ENCODE measurements at places on chromosomes 12 and 14.

- peak; percentile 9 for DNase-seq
Observed at GRCh38 chr12:111359231-111359913, 9.5 kb downstream of the PHETA1 start.

GRCh38 chr12:41777064-41777790 lies 367.4 kb downstream of the GXYLT1 start:
- no peak for DNase-seq

DNA sequence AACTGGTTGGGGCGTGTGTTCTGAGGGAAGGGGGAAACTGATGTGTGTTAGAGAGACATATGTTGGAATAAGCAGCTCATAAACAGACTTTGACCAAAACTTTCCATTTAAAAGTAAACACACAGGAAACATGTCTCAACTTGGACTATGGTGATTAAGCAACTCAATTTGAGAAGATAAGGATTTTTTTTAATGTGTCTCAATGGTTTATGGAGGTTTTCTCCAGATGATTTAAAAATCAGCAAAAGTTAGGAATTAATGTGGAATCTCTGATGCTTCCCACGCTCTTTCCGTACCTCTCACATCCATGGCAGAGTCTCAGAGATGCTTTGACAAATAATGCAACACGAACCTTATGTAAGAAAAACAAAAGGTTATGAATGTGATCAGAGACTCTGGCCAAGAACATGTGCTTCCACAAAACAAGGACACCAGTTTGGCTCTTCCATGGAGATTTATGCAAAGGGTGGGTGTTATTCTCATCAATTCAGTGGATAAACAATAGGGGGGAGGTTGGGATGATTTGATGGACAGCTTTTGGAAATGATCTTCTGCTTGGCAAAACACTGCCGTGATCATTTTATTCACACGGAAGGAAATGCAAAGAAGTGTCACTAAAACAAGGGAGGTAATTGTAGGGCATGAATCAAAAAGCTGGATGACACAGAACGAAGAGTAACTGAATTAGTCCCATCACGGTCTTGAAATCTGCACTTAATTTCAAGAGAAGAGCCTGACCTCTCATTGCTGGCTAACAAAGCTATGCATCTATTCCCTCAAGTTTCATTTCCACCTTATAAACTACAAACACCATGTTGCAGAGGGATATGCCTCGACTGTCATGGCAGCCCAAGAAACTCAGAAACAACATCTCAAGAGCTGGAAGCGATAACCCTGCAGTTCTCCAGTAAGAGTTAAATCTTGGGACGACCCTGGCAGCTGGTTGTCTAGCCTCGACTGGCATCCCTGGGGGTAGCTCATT lies 76.5 kb downstream of the FOXN3 start:
- DNase-seq, result no peak

GRCh38 chr14:38262844-38263243 lies 7.0 kb upstream of the CLEC14A start:
- no peak for DNase-seq

DNA sequence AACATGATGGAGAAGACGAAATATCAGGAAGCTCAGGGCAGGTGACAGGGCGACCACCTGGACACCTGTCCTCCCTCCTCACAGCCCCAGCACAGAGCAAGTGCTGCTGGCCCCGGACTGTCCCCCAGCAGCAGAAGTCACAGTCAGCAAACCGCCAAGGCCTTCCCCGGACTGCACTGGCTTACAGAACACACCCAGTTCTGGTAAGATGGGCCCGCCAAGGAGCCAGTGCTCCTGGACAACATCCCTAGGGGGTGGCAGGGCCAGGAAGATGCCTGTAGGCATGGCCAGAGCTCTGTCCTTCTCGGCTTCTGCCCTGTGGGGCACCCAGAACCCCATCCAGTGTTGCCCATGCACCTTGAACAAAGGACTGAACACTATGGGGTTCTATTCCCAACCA lies 77.9 kb downstream of the BCL11B start:
- DNase-seq, result no peak

- no peak for DNase-seq
Observed at GRCh38 chr14:87491816-87492215, 501.2 kb downstream of the GALC start.

- peak; percentile 54 for DNase-seq
Observed at GRCh38 chr14:100664841-100665510, 61.7 kb upstream of the DLK1 start.

DNA sequence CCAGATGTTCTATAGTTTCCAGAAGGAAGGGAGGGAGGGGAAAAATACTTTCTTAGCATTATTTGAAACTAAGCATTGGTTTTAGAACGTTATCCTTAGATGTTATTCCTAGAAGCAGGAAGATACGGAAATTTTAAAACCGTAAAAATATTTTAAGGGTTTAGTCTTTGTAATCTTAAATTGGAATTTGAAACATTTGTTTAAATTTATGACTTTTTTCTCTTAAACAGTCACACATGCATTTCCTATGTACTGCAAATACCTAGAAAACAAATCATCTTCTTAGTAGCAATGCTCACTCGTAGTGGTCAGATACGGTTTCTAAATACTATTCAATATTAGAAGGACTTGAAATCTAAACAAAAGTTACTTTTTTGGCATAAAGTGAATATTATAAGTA lies 282.0 kb downstream of the ERC1 start:
- peak; percentile 30 for DNase-seq

DNA sequence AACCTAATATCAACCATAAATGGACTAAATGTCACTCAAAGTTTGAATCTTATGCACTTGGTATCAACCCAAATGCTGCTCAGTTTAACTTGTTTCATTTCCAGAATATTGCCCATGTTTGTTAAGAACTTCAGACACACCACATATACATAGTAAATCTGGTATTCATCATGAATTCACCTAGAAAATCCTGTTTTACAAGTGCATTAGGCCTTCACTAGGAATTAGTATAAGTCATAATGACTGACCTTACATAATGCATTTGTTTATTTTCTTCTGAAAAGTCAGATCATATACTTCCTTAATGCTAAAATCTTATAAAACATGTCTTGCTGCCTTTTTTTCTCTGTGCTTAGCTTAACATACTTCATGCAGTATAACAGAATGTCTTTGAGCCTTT lies 66.1 kb downstream of the ABCD2 start:
- no peak for DNase-seq

DNA sequence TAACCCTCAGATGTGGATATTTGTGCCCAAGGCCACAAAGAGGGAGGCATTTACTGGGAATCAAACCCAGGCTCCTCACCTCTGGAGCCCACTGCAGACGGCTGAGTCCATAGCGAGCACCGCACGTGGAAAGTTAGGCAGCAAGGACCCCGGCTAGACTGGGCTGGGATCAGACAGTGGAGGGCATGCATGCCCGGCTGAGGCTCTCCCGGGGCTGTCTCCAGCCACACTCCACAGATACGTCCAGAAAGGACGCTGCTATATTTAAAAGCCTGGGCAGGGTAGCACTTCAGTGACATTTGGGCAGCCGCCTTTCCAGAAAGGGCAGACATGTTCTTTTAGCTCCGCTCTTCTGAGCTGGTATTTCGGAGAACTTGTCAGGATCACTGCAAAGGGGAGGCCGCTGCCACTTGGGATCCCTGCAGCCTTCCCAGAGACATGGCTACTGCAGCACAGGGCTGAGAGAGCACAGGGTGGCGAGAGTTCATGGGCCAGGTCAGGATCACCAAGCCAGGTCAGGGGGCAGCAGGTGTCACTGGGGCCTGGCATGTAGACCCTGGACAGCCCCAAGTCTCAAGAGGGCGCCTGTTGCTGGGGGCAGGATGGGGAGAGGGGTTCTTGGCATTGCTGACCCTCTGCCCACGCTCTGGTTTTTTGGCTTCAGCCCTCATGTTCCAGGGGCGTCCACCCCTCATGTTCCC lies 121.7 kb downstream of the PHETA1 start:
- no peak for DNase-seq

GRCh38 chr12:6471989-6472360 lies 1.5 kb upstream of the VAMP1 start:
- peak; percentile 29 for DNase-seq

- DNase-seq, result no peak
Observed at GRCh38 chr14:44461811-44462210, 45.3 kb downstream of the FSCB start.

DNA sequence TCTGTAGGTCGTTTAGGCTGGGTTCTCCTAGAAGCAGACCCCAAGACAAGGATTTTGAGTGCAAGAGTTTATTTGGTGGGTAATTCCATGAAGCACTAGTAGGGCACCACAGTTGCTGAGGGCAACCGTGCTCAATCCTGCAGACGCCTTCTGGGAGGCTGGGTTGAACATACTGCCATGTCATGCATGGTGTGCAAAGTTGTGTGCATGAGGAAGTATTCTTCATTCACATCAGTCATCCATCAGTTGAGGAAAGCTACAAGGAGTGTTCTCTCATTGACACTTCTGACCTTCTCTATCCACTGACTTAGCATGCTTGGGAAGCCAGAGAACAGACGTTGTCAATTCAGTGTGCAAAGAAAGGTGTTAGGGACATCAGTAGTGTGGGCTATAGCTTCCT lies 179.2 kb downstream of the PTPN11 start:
- DNase-seq, result no peak

GRCh38 chr12:71578694-71579258 lies 84.9 kb downstream of the ZFC3H1 start:
- DNase-seq, result no peak

- no peak for DNase-seq
Observed at GRCh38 chr14:77305696-77306095, 15.0 kb downstream of the POMT2 start.

DNA sequence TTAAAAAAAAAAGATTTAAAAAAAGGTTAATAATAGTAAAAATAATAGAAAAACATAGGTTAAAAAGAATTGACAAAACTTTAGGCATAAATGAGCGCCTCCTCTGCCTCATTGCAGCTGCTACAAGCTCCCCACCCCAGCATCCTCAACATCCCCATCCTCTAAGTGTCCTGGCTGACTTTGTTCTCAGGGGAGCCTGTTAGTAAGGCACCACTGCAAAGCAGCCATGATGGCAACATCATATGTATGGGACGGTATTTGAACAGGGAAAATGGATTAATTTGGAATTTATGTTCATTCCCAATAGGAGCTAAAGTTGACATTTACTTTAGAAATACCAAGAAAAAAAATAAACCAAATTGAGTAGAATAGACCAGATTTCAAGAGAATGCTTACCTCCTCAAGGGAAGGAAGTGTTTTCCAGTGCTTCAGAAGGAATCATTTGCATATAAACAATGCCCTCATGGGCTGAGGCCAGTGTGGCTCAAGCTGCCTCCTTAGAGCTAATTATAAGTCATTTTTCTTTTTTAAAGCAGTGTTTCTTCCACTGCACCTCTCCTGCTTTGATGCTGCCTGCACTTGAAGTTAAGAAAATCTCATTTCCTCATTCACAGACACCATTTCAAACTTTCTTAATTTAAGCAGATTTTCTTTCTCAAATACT lies 59.6 kb downstream of the DACT1 start:
- no peak for DNase-seq

GRCh38 chr12:101713059-101713682 lies 15.7 kb downstream of the CHPT1 start:
- DNase-seq, result no peak

DNA sequence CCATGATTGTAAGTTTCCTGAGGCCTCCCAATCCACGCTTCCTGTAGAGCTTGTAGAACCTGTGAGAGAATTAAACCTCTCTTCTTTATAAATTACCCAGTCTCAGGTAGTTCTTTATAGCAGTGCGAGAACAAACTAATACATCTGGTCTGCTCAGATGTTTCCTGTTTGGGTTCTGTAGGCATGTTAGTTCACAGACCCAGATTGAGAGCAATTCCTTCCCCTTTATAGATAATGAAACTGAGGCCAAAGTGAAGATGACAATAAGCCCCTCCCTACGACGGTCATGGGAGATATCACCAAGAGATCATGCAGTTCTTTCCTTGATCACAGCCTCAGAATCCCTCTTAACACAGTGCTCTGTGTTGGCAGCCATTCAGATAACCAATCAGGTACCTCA lies 76.5 kb upstream of the CLMN start:
- DNase-seq, result no peak

GRCh38 chr12:130041983-130042812 lies 120.1 kb upstream of the FZD10 start:
- peak; percentile 4 for DNase-seq

GRCh38 chr14:95519699-95520098 lies 3.2 kb upstream of the SYNE3 start:
- DNase-seq, result peak; percentile 91

GRCh38 chr12:131274906-131275305 lies 321.2 kb downstream of the ADGRD1 start:
- no peak for DNase-seq

- no peak for DNase-seq
Observed at GRCh38 chr14:69705706-69706105, 61.2 kb upstream of the SRSF5 start.

DNA sequence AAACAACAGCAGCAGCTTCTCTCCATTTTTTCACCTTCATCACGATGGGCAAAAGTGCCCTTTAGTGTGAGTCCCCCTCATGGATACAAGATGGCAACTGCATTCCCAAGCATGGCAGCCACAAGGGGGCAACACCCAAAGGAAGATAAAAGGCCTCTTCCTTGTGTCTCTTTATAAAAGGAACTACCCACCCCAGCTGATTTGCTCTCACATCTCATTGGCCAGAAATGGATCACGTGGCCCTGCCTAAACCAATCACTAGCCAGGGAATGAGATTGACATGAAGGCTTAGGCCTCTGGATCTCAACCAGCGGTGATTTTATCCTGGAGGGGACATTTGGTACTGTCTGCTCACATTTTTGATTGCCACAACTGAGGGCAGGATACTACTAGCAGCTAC lies 21.9 kb upstream of the IFT81 start:
- peak; percentile 87 for DNase-seq

- DNase-seq, result no peak
Observed at GRCh38 chr12:43148691-43149090, 403.3 kb downstream of the ADAMTS20 start.

DNA sequence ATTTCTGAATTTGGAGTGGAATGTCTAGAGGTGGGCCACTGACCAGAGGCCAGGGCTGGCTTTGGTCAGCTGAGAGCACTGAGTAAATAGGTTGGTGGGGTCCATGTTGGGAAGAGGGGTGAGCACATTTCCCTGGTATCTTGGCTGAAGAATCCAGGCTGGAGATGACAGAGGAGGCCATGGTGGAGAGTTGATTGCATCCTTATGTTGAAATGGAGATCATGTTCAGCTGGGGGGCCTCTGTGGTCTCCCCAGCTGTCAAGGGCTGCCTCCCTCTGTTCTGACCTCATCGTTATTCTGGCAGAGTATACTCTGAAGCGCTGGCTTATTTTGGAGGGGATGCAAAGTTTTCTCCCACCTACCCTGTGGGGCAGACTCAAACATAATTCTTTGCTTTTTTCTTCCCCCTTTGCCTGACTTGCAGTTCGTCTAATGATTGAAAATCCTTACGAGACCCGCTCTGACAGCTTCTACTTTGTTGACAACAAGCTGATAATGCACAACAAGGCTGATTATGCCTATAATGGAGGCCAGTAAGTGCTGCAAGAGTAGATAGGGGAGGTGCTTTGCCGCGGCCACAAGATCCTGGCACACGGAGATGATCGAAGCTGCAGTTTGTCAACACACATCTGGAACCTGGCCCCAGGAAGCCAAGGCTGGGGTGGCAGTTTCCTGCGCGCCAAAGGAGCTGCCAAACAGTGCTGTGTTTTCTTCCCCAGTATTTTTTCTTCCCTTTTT lies 6.0 kb upstream of the ACADS start:
- DNase-seq, result no peak

GRCh38 chr14:87483271-87484260 lies 509.4 kb downstream of the GALC start:
- peak; percentile 76 for DNase-seq

- peak; percentile 76 for DNase-seq
Observed at GRCh38 chr14:76926521-76927251, 100.5 kb downstream of the LRRC74A start.

- DNase-seq, result no peak
Observed at GRCh38 chr14:68733086-68733914, 59.6 kb downstream of the ZFP36L1 start.

GRCh38 chr12:21155522-21156351 lies 24.7 kb downstream of the SLCO1B1 start:
- DNase-seq, result no peak
